ENCODE measurements at places on chromosomes 16 and 17. TPM values are rescaled to one million over a fixed set of nuclear protein-coding genes. Genes with fewer than 3 reads are reported as not detected.

DNA sequence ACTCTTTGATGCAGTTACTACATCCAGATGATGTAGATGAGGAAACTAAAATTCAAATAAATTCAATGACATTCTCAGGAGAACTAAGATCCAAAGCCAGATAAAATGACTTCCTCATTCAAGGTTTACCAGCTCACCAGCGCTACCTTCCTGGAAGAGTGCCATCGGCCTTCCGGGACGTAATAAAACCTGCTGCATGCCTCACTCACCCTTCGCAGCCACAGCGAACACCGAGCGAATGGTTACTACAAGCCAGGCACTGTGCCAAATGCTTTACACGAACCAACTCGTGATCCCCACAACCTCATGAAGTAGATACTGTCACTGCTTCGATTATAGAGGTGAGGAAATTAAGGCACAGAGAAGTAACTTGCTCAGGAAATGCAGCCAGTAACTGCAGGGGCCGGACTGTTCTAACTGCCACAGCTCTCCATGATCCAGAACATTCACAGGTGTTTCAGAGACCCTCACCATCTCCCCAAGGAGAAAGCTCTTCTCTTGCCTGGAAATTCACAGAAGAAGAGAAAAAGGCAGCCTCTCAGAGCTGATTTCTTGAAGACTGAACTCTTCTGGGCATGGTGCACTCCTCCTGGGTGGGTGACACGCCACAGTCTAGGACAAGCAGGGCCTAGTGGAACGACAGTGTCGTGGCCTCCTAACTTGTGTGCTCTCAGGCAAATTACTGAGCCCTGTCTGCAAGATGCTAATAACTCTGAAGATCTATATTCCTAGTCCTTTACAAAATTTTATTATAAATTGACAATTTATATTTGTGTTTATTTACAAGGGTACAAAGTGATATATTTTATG is 46.8 kb downstream of the HIC1 start:
- no peak for DNase-seq

DNA sequence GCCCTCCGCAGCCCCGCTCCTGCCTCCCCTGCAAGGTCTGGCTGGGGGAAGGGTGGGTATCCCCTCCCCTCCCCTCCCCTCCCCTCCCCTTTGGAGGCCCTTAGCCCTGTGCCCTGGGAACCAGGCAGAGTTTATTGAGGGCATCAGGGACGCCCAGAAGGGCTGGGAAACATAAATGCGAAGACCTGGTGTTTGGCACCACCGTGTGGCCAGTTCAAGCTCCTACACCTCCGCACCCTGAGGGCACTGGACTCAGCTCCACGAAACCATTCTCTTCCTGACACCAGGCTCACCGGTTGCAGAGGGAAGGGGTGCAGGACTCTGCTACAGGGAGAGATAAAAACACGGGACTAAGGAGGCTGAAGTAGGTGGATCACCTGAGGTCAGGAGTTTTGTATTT is 1.0 kb upstream of the AIPL1 start:
- no peak for DNase-seq

- no peak for DNase-seq
These were observed 31.9 kb downstream of the KIFC3 start for GRCh38 chr16:57770361-57770760.

- DNase-seq, result no peak
These were observed 51.1 kb upstream of the CACNG5 start for GRCh38 chr17:66783656-66784381.

DNA sequence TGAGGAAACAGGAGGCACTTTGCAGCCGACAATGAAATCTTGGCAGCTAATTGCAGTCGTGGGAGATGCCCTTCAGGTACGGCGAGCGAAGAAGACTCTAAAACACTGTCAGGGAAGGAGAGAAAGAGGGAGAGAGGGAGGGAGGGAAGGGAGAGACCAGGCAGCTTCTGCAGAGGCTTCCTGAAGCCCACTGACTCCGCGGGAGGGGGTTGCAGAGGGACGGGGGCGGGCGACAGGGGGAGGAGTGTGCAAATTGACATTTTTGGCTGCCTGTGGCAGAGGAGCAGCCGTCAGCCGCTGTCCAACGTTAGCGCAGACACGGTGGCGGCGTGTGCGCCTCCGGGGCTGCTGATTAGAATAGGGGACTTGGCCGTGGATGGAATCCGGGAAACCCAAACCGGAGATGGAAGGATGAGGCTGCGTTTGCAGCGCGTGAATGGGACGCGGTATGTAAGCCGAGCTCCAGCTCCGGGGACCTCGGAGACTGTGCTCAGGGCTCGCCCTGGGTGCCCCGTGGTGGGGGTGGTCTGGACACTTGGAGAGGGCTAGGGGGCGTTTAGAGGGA is 849.1 kb upstream of the RBFOX1 start:
- DNase-seq, result no peak

- no peak for DNase-seq
These were observed 6.2 kb downstream of the EFNB3 start for GRCh38 chr17:7711051-7711755.

- no peak for DNase-seq
These were observed 1.1 kb downstream of the ACTG1 start for GRCh38 chr17:81511554-81511803.

DNA sequence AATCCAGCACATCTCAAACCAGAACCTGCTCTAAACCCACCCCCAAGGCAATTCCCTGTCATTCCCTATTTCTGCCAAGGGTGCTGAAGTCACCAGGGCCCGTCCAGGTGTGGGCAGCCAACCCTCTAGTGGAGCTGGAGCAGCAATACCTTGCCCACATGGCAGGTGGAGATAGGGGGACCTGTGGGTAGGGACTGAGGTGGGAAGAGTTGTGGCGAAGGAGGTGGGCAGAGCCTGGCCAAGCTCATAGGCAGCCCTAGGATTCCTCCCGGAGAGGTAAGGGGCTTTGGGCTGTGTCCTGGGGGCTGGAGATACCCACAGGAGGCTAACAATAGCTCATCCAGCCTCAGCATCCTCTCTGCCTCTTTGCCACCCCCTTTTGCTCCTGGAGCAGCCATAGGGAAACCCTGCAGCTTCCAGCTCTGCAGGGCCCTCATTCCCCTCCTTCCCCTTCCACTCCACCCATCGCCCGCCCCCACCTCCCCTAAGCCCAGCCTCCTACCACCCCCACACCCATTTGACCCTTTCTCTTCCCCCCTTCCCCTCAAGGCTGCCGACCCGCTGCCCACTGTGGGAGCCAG is 30.4 kb upstream of the CRHR1 start:
- no peak for DNase-seq

GRCh38 chr17:21125862-21126261 is 902 bp upstream of the DHRS7B start:
- no peak for DNase-seq

PROCA1 gene
- polyA plus RNA-seq, result 6.0 TPM

- peak; percentile 41 for DNase-seq
These were observed 33.8 kb upstream of the CRISPLD2 start for GRCh38 chr16:84785843-84786581.

IL17C gene
- 0.09 TPM for polyA plus RNA-seq

DNA sequence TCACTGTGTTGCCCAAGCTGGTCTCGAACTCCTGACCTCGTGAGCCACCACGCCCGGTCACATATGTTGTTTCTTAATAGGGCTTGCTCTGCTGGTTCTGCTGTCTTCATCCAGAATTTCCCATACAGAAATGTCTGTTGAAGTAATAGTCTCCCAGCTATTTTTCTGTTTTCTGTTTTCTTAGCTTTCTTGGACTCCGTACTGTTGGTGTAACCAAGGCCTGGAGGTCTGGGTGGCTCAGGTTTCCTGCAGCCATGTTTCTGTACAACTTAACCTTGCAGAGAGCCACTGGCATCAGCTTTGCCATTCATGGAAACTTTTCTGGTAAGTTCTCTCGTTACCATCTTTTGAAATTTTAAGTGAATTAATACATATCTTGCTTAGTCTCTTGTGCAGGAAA is 2.8 kb downstream of the SF3B3 start:
- no peak for DNase-seq

DNA sequence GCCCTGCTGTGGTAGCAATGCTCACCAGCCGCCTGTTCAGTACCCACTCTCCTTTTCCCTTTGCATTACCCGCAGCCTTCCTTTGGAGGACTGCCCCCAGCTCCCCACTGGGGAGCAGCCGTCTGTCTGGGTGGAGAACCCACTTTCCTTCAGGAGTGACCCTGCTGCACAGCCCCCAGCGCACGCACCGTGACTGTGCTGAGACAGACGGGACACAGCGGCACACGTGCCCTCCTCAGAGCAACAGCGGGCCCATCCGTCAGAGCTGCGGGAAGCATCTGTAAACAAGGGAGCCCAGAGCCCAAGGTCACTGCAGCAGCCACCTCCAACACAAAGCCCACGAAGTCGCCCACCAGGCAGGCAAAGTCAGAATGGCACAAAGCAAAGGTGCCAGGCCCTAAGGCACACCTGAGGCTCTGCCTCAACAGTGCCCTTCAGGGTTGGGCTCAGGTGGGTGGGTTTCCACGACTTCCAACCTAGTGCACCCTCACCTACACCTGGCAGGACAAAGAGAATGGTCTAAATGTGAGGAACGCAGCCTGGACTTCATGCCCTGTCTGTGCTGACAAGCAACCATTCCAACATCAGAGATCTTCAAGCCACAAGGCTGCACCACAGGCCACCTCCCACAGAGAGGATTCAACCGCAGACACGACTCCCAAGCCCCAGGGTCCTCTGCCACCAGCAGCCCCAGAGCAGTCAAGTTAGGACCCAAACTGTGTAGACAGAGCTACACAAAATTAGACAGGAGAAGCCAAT is 9.9 kb downstream of the AXIN1 start:
- DNase-seq, result no peak

GRCh38 chr17:76878568-76878967 is 10.4 kb downstream of the MGAT5B start:
- DNase-seq, result no peak

DNA sequence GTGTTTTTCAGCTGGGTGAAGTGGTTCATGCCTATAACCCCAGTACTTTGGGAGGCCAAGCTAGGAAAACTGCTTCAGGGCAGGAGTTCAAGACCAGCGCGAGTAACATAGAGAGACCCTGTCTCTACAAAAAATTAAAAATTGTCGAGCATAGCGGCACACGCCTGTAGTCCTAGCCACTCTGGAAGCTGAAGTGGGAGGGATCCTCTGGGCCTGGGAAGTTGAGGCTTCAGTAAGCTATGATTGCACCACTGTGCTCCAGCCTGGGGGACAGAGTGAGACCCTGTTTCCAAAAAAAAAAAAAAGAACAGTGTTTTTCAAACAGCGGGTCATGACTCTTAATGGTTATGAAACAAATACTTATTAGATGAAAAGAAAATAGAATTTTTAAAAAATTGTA is 2.3 kb upstream of the CYTH1 start:
- DNase-seq, result no peak

CEP295NL gene
- 0.54 TPM for polyA plus RNA-seq

NSMCE1 gene
- 81.4 TPM for polyA plus RNA-seq

TNRC6C gene
- 19.0 TPM for polyA plus RNA-seq

DNA sequence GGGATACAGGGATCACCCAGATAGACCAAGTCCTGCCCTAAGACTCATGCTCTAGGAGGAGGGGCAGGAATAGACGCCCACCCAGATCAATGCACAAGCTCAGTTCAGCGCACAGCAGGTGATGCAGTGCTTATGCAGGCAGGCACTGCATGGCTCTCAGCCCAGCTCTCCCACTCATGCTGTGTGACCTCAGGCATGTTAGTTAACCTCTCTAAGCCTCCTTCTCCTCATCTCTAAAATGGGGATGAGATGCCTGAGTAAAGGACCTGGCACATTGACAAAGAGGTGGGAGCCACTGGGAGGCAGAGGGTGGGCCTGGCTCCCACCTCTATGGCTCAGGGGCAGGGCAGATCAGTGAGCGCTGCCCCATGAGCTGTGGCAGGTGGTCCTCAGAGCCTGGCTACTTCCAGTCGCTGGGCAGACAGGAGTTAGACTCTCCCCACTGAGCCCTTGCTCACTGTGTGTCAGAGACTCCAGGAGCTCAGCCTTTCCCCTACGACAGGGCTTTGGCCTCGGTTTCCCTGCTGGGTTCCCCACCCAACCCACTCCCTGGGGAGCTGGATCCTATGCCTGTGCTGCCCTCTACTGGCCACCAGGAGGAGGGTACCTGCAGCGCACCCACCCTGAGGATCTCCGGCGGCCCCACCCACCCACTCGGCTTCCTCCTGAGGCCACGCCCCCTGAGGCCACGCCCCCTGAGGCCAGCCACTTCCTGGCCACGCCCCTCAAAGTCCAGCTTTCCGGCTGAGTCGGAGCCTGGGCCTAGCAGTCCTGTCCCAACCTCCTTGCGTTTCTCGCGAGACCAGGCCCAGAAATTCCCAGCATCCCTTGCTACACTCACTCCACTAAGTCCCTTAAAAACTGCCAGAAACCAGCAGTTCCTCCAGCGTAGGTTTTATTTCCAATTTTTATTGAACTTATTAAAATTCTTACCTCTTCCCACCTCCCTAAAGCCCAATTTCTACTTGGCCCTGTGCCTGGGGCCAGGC is 196.1 kb downstream of the GSG1L start:
- DNase-seq, result no peak
